ENCODE measurements at places on chromosomes 5 and 9.

DNA sequence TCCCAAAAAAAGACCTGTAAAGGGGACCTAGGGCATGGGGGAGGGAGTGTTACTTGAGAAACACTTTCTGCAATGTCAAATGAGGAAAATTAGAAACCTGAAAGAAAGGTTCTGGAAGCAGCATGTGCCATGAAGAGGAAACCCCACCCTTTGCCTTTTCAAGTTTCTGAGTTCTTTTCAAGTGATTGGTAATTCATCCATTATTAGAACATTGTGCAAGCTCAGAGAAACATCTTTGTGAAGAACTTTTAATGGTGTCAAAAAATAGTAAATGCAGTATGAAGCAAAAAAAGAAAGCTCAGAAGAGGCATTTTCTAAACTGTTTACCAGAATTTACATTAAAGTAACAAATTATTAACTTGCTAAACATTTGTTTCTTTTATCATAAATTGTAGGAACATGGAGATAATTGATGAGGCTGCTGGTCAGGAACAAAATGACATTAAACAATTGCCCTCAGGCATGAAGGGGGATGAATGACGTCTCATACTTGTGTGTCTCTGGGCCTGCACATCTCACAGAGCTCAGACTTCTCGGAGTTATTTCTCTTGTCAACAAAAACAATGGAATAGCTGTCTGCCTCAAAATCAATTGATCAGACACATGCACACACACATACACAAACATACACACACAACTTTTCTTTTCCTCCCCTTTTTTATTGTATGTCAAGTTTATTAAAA lies 1946.0 kb upstream of the CDH6 start:
- no peak for DNase-seq

DNA sequence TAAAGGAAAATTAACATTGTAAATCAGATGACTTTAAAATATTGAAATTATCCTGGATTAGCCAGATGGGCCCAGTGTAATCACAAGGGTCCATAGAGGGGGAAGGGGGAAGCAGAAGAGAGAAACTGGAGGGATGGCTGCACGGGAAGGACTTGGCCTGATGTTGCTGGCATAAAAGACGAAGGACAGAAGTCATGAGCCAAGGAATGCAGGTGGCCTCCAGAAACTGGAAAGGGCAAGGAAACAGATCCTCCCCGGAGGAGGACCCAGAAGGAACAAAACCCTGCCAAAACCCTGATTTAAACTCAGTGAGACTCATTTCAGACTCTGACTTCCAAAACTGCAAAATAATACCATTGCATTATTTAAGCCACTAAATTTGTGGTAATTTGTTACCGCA lies 100.2 kb downstream of the ADAMTS2 start:
- DNase-seq, result no peak

DNA sequence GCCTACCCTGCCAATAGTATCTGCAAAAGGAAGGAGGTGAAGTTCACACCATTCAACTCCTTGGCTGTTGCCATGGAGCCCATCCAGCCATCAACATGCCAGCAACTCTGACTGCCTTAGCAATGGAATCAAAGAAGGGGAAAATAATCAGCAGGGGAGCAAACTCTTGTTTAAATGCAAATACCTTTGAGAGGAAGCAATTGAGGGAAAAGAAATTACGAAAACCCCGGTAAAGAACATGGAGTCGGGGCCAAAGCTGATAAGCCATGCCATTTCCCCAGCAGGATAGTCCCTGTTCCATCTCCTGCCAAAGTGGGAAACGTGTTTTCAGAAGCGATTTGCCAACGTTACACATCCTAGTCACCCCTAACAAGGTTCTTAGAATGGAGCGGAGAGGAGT lies 69.0 kb downstream of the MFAP3 start:
- DNase-seq, result no peak

GRCh38 chr5:32785611-32786254 lies 74.6 kb downstream of the NPR3 start:
- no peak for DNase-seq

DNA sequence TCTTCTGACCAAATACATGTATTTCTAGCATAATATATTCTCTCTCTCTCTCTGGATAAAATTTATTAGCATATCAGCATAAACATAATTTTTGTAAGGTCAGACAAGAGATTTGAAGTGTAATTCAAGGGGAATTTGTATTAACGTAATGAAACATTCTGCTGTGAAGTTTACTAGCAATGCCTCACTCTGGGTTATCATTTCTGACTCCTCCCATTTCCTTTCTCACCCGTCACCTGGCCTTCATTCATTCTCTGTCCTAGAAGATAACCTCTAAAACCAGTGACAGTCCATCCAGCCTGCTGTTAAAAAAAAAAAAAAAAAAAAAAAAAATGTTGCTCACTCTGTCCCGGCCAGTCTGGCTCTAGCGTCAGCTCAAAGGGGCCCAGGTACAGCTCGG lies 27.1 kb downstream of the GRAMD2B start:
- DNase-seq, result no peak

- DNase-seq, result no peak
Observed at GRCh38 chr5:135693371-135693955, 114.7 kb upstream of the CXCL14 start.

GRCh38 chr9:90904706-90905478 lies 103.3 kb downstream of the SYK start:
- DNase-seq, result no peak

DNA sequence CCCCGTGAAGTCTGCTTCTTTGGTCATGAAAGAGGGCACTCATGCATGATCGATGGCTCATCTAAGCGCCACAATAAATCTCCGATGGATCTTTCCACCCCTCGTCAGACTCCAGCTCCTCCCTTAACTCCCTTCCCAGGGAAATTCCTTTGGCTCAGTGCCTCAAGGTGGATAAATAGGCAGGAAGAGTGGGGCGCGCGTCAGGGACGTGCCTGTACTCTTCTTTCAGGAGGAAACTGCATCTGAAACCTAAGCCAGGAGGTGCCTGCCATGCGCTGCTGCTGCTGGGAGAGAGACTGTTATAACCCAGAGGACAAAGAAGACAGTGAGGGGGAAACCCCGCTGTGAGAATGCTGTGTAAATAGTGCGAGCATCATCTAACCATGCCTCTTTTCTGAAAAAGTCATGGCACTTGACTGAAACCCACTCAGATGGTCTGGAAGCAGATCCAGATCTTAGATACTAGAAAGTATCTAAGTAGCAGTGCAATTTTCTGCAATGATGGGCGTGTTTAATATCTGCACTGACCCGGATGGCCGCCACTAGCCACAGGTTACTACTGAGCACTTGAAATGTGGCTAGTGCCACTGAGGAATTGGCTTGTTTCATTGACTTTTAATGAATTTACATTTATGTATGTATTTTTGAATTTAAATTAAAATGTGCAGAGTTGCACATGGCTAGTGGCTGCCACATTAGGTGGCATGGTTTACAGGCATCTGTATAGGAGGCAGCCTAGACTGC lies 120.3 kb upstream of the BASP1 start:
- no peak for DNase-seq

DNA sequence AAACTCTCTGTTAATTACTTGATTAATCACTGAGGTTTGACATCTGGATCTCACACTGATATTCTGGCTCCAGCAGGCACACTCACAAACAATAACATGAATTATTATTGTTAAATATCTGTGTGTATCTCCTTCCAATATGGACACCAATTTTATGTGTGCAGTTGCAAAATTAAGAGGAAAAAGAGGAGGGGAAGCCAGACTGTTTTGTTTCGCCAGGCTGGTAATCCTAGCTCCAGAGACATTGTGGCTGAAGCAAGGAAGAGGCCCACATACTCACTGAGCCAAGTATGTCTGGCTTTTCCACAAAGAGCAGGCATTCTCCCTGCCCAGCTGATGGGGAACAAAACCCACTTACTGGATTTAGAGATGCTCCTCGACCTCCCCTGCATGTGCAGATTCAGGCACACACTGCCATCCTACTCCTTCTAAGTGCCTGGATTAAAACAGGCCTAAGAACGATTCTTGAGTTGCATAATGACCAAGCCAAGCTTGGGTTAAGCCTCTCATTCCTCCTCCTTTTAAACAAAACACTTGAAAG lies 181.9 kb downstream of the ESM1 start:
- DNase-seq, result no peak

DNA sequence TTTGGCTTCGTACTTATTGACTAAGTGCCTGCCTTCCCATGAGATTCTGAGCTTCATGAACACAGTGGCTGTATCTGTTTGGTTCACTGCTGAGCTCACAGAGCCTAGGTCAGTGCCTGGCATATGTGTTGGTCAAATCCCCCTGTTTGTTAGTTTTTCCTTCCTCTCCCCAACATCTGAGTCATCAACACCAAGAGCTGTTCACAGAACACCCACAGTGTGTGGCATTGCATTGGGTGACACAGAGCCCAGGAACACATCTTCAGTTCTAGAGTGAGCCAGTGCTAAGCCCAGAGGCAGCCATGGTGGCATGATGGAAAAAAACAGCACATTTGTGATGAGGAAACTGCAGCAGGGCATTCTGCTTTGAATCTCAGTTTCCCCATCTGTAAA lies 294.6 kb downstream of the SEC61B start:
- DNase-seq, result no peak

- no peak for DNase-seq
Observed at GRCh38 chr5:67620424-67621397, 424.1 kb upstream of the CD180 start.
